ENCODE measurements at places on chromosomes 6 and 20. TPM values are rescaled to one million over a fixed set of nuclear protein-coding genes. Genes with fewer than 3 reads are reported as not detected.

- DNase-seq: peak; percentile 92
Measured at GRCh38 chr6:56220078-56220477, 27.3 kb downstream of the COL21A1 start.

- no peak for DNase-seq
Measured at GRCh38 chr6:39050453-39051112, 2.0 kb downstream of the GLP1R start.

- DNase-seq: no peak
Measured at GRCh38 chr6:138328210-138328609, 49.5 kb upstream of the SMIM28 start.

- DNase-seq: peak; percentile 43
Measured at GRCh38 chr6:38876475-38876874, 161.4 kb downstream of the DNAH8 start.

GRCh38 chr20:18578581-18578980 lies 9.3 kb upstream of the DTD1 start:
- DNase-seq: no peak

Gene DSTN
- total RNA-seq: 452 TPM

DNA sequence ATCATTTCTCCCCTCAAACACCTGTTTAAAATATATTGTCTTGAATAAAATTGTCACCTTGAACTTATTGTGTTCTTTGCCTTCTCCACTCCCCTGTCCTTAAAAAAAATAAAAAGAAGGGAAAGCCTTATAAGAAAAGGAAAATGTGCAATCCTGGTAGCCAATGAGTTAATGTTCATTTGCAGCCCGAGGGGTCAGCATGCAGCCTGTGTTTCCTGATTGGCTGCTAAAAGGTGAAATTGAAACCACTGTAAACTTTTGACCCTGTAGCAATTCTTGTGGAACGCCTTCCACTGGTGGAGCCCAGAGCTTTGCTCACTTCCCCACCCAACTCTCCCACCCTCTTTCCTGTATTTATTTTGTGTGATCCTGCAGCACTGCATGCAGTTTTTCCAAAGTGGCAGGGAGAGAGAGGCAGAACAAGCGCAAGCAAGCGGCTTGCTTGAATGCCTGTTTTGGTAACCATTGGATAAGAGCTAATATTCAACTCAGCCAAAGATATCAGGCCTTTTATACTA lies 74.9 kb downstream of the NCOA3 start:
- DNase-seq: peak; percentile 94

Gene FAM229B
- 31.3 TPM for total RNA-seq

- DNase-seq: peak; percentile 39
Measured at GRCh38 chr6:36752886-36753506, 55.4 kb downstream of the RAB44 start.

DNA sequence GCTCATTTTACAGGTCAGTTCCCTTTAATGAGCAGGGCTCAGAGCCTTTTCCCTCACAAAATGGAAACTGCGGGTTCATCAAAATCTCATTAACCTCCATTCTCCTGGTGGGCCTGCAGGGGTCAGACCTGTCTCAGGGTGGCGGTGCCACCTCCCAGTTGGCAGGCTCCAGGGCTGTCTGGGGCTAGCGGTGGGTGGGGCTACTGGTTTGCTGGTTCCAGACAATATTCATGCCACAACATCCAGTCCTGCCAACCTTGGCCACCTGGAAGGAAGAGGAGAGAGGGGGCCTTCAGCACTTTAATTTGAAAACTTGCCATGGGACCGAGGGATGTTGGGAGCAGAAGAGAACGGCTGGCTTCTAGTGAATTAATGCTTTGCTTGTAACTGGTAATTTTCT lies 41.9 kb upstream of the CTNNBL1 start:
- peak; percentile 63 for DNase-seq

All from M059J (cell line).